ENCODE measurements at places on chromosomes 1 and 21.

- DNase-seq: peak; percentile 14
These were observed 130.4 kb upstream of the ADGRL2 start for GRCh38 chr1:81670286-81670685.

DNA sequence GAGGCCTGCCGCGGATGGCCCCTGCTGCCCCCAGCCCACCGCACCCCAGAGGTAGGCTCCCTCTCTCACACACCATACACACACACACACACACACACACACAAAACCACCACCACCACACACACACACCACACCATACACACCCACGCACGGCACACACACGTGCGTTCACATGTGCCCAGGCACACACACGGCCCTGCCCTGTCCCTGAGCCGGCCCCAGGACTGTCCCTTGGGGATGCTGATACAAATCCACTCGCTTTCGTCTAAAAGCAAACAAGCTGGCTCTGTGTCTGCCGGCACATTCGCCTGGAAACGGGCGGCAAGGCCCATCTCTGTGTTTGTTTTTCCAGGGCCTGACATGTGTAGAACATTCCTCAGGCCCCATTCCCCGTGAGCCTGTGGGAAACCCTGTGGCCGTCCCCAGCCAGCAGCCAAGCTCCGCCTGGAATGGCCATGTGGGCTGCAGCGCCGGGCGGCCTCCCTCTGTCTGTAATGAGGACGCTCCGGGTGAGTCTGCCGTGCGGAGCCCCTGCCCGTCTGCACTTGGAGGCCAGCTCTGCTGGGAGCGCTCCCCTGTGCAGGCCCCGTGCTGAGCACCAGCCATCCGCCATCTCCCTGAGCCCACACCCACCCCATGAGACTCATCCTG lies 67.4 kb downstream of the DMRTB1 start:
- DNase-seq: no peak

GRCh38 chr1:159880430-159880829 lies 18.0 kb upstream of the VSIG8 start:
- DNase-seq: no peak

- DNase-seq: no peak
These were observed 52.7 kb downstream of the DHRS3 start for GRCh38 chr1:12565094-12565965.

DNA sequence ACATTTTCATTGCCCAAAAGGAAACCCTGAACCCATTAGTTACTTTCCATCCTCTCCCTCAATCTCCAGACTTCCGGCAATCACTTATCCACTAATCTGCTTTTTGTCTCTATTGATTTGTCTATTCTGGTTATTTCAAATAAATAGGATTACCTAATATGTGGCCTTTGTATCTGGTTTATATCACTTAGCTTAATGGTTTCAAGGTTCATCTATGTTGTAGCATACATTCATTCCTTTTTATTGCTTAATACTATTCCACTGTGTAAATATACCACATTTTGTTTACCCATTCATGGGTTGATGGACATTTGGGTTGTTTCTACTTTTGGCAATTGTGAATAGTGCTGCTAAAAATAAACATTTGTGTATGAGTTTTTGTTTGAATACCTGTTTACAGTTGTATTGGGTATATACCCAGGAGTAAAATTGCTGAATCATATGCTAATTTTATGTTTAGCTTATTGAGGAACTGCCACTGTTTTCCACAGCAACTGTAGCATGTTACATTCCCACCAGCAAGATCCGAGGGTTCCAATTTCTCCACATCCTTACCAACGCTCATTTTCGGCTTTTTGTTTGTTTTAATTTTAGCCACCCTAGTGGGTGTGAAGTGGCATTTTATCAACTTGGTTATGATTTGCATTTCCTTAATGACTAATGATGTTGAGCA lies 2.5 kb upstream of the SLC25A44 start:
- DNase-seq: no peak

DNA sequence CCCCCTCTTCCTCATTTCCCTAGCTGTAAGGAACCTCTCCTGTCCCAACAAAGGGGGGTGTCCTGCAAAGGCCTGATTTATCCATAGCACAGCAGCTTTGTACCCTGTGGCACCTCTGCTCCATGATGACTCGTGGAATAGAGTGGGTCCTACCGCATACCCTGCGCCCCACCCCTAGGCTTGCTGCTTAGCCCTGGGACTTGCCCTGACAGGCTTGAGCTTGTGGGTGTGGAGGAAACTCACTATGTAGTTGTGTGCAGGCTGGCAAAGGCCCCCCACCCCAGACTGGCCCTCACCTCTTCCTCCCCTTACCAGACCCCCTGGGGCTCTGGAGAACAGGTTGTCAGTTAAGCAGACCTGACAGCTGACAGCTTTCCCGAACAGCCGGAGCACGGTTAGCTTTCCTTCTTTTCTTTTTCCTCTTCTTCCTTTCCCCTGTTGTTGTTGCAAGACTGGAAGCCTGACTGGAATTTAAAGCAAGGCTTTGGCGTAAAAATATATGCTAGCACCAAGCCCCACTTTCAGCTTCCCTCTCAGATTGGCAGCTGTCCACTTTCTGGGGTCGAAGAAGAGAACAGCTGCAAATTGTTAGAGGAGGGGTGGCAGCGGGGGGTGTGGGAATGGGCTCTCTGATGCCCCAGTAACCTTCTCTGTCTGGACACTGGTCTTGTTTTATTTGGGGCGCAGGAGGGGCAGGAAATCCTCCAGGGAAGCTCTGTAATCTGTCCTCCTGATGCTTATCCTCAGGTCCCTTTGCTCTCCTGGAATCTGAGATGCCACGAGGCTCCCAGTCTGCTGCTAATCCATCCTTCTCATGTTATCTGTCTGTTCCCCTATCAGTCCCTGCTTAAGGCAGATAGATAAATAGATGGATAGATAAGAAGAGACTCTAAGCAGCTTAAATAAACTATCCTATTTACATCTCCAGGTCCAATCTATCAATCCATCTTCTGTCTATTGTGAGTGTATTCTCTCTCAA lies 134.6 kb downstream of the BRINP2 start:
- peak; percentile 41 for DNase-seq

- peak; percentile 47 for DNase-seq
These were observed 67.7 kb upstream of the RAB4A start for GRCh38 chr1:229203030-229203751.

- DNase-seq: no peak
These were observed 696.6 kb upstream of the BRINP3 start for GRCh38 chr1:191174298-191174697.

- no peak for DNase-seq
These were observed 20.1 kb upstream of the GUCA2A start for GRCh38 chr1:42184616-42185015.

DNA sequence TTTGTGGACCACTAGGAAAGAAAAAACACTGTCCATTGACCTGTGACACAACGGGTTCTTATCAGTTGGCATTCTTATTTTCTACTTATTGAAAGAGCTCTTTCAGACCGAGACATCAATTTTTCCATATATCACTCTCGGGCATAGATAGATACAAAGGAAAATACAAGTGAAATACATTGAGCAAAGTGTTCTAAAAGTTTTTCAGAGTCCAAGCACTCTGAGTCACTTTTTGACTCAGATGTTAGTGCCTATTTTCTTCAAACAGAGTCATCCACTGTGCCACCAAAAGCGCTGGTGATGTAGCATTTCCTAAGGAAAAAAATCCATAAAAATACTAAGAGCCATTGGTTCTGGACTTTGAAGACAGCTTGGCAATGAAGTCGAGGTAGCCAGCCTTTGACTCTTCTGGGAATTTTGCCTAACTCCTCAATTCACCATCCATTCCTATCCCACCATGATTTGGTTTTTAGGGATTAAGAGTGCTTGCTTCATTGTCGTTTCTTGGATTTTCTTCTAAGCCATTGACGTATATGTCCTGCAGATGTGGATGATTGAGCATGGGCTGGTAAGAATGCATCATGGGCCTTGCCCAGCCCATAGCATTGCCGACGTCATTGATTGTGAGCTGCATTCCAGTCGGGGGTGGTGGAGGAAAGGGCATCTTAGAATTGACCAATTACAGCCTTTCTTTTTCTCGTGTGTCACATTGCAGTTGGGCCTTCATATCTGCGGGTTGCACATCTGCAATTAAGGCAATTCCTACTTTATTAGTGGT lies 10.6 kb downstream of the GALNT2 start:
- no peak for DNase-seq

- no peak for DNase-seq
These were observed 38.8 kb downstream of the RCAN1 start for GRCh38 chr21:34576041-34576511.

GRCh38 chr1:205453466-205453865 lies 2.4 kb downstream of the BLACAT1 start:
- no peak for DNase-seq

DNA sequence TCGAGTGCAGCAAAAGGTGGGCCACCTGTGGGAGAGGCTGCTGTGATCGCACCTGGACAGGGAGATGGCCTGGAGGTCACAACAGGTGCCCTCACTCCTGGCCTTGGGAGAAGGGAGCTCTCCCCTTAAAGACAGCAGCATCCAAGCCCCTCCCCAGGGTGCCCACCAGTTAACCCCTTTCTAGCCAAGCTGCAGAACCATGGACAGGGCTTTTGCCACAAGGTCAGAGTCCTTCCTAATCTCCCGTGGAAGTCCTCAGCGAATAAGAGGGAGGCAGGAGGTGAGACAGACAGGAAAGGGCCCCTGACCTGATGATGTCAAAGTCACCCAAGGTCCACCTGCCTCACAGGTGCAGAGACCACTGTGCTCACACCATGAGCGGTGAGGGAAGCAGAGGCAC lies 1.7 kb downstream of the CNTN2 start:
- no peak for DNase-seq

DNA sequence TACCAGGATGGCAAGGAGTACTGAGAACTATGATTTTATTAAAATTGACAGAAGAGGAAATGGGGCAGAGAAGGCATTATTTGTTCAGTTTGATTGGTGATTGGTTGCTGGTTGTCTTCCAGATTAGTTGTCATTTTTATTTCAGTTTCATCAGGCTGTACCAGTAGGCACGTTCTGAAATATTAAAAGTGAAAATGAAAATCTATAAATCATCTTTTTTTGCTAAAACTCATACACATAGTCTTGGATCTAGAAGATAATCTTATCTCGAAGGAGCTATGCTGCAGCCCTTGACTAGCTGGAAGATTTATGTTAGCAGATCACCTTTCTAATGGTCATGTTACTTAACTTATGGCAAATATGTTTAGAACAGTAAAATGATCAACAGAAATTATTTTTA lies 29.0 kb downstream of the NEK7 start:
- DNase-seq: no peak

DNA sequence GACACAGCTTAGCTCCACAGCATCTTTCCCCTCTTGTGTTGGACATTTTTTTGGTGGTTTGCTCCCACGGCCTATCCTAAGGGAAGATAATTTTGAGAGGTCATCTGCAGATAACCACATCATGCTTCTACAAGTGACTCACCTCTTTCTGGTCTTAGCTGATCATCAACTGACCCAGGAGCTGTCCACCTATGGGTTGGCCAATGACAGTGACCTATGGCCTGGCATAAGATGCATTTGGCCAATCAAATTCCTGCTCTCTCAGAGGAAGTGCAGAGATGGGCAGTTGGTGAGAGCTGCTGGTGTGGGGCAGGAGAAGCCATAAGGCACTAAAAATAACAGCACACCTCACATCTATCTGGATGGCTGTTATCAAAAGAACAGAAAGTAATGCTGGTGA lies 100.0 kb upstream of the CLDN14 start:
- DNase-seq: no peak

DNA sequence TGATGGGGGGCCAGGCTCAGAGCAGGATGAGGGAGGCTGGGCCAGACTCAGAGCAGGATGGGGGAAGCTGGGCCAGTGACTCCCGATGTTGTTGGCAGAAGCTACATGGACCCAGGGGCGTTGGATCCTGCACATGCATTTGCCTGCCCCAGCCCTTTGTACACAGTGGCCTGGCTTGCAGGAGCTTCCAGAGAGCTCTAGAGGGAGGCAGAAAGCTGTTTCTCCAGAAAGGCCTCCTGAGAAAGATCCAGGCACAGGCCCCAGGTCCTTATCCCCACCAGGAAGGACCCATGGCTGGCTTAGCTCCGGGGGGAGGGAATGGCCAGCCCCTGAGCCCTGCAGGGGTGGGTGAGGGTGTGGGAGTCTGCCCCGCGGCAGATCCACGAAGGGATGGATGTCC lies 106.6 kb upstream of the ACTRT2 start:
- DNase-seq: no peak

- DNase-seq: no peak
These were observed 144.2 kb downstream of the DHRS3 start for GRCh38 chr1:12473596-12474362.

DNA sequence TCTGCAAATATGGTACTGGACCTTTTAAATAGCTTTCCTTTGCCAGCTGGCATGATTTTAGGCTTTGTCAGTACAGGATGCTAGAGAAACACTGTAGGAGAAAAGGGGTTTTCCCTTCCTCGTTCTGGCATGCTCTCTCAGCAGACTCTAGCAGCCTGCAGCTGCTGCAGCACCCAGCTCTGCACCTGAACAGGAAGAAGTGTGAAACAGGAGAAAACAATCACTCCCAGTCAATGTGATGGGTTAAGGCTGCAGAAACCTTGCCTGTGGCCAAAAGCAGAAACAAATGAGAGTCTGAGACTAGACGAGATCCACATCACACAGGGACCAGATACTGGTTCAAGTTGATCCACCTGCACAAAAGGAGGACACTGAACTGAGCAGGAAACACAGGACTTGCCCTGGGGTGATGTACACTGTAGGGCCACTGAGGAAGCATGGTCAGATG lies 21.2 kb downstream of the OVGP1 start:
- no peak for DNase-seq

GRCh38 chr1:42420121-42420520 lies 35.7 kb downstream of the ZMYND12 start:
- DNase-seq: no peak

DNA sequence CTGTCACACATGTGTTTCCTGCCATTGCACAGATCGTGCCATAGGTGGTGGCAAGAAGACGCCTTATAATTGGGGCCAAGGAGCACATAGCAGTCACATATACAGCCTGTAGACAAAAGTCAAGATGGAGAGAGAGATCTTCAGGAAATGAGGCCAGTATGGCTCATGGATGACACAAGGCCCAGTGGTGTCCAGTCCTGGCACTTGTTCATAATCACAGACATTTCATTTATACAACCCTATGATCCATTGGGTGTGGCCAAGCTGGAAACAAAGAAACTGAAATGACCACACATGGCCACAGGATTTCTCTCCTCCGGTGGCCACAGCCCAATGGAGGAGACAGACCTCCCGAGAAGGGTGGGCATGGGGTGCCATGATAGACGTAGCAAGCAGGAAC lies 78.5 kb upstream of the KAZN start:
- no peak for DNase-seq
